ENCODE measurements at places on chromosomes 12 and 14. TPM values are rescaled to one million over a fixed set of nuclear protein-coding genes. Genes with fewer than 3 reads are reported as not detected.
A peak's percentile ranks its signal among the peaks of the same experiment; 100 is the strongest.

GRCh38 chr14:105187116-105187515 is 6.0 kb upstream of the NUDT14 start:
- no peak for DNase-seq

- no peak for DNase-seq
Measured at GRCh38 chr12:57603815-57604453, 690 bp upstream of the DTX3 start.

- no peak for DNase-seq
Measured at GRCh38 chr14:72882047-72882446, 11.9 kb downstream of the DPF3 start.

GRCh38 chr12:129064209-129064855 is 211.1 kb downstream of the GLT1D1 start:
- no peak for DNase-seq

DNA sequence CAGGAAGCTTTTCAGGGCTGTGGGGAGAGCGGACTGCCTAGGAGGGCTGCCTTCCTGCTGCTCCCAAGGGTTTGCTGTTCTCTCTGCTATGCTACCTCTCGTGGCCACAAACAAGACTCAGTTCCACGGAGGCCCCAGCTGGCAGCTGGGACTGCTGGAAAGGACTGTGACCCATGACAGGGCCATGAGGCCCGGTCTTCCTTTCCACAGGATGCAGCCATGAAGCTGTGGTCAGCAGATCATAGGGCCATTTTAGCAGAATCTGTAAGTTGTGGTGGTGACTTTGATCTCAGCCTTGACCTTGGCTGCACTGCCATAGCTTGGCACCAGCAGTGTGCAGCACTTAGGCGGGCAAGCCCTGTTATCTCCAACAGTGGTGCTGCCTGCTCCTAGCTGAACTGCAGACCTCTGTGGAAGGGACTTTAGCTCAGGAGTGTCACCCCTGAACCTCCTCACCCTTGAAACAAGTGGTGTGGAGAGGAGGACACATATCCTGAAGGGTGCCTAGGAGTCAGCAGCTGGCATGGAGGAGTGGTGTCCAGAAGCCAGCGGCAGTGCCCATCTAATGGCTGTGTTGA is 12.3 kb downstream of the KRT80 start:
- DNase-seq, result no peak

DNA sequence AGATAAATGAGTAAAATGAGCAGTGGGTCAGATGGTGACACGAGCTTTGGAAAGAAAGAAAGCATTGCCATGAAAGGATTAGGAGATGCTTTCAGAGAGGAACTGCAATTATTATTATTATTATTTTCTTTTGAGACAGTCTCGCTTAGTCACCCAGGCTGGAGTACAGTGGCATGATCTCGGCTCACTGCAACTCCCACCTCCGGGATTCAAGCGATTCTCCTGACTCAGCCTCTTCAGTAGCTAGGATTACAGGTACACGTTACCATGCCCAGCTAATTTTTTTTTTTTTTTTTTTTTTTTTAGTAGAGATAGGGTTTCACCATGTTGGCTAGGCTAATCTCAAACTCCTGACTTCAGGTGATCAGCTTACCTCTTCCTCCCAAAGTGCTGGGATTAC is 77.4 kb downstream of the ST8SIA1 start:
- DNase-seq, result no peak

DNA sequence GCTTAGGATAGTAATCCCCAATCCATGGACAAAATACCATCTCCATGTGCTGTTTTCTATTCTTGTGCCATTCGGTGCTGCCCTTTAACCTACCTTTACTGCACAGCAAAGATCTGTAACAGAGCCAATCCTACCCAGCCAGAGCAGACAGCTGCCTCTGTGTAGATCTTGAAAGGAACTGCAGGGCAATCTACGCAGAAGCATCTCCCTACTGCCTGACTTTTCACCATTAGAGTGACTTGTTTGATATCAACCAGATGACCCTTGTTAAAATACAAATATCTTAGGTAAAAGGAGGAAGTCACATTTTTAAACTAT is 33.9 kb upstream of the PPM1A start:
- no peak for DNase-seq

DNA sequence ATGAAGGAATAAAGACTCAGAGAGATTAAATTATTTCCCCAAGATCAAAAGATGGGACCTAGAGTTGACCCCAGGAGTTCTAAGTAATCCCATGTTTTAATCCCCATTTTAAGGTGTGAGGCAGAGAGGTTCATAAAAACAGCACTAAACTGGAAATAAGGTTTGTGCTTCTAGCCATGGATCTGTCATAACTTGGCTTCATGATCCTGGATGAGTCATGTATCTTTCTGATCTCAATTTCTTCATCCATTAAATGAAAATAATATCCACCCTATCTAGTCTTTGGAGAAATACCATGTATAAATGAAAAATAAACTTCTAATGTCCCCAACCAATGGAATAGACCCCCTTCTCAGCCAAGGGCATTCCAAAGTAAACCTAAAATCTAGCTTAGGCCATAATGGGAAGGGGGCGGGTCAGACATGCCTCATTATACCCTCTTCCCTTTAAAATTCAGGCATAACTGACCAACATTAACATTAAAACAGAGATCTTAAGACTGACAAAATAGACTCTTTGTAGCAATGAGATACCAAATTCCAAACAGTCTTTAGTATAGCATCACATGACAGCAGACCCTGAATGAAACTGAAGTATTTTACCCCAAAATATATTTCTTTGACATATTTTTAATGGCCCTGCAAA is 47.8 kb downstream of the SLC41A2 start:
- no peak for DNase-seq

- DNase-seq, result peak; percentile 52
Measured at GRCh38 chr12:53219292-53219955, 12.4 kb upstream of the ITGB7 start.

DNA sequence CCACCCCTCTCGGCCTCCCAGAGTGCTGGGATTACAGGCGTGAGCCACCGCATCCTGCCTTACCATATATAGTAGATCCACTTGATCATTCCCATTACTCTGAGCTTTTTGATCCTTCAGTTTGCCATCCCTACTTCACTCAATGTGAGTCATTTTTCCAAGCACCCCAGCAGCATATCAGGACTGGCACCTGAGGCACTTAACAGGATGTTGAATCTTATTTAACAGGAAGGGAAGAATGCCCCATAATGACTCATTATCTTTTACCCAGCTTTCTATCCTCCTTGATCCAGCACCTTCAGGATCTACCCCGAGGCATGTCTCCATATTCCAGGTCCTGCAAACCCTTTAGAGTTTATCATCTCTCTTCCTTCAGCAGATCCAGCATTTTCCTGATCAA is 84.9 kb upstream of the CMKLR1 start:
- no peak for DNase-seq

- no peak for DNase-seq
Measured at GRCh38 chr14:29821661-29822429, 105.8 kb downstream of the PRKD1 start.

GRCh38 chr14:35909665-35910064 is 83.5 kb downstream of the BRMS1L start:
- DNase-seq, result no peak

DNA sequence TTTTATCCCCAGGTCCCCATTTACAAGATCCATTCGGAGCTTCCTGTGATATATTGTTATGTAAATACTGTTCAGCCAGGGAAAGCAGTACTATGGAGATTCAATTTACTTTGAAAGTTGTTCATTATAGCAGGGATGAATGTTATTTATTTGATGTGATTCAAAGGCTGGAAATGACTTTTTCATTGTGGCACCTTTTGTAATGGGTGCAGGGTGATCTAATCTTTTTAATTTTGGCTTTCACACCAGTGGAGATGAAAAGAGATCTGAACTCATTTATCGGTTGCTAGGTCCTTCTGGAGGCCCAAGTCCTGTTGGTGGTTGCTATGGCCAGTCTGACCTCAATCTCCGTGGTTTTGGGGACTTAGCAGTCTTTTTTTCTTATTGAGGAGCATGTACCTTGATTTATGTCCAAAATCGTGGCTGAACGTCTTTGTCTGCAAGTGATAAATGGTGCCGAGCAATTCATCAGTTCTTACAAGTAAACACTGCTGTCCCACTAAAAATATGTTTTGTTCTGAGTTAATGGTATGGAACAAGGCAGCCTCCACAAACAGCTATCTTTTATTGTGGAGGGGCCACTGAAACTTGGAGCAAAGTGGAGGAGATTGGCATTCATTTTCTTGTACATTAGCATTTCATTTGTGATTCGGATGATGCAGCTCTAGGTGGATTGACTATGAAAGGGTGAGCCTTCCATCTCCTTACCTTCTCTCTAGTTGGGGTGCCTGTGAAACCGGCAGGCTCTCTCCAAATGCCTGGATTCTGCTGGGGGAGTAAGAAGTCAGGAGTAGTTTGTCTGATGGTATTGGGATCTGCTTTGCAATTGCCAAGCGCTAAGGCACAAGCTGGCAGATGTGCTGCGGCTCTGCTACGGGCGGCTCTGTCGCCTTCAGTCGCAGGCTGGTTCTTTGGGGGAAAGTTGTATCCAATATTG is 2.0 kb downstream of the RMST start:
- no peak for DNase-seq

- no peak for DNase-seq
Measured at GRCh38 chr14:75339059-75339458, 60.4 kb downstream of the FOS start.

DNA sequence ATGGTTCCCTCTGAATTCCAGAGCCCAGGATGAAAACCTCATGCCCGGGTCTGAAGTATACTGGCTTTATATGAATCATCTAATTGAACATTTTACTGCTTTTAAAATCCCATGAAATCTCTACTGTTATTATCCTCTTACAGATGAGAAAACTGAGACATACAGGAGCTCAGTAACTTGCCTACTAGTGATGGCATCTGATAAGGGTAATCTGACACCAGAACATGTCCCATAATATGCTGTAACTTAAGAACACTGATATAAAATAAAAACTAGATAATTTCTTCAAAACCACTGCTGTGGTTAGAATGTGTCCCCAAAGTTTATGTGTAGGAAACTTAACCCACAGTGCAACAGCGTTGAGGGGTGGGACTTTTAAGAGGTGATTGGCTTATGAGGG is 219.6 kb upstream of the TMTC1 start:
- no peak for DNase-seq

DNA sequence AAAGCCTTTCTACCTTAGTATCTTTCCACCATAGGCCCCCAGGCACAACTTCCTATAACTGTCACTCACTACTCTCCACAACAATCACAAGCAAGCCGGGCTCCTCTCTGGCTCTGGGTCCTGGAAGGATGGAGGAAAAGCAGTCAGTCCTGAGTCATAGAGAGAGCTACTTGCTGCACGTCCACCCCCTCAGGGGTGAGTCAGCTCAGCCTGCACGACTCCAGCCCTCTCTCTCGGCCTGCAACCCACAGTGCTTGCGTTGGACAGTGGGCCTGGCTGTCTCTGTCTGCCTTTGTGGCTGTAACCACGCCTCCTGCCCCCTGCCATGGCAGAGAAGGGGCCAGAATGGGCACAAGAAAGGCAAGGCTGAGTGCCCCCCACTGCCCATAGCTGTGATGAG is 154.1 kb upstream of the FKBP4 start:
- DNase-seq, result no peak

GRCh38 chr12:49092086-49092815 is 2.4 kb downstream of the DHH start:
- DNase-seq, result peak; percentile 29

DNA sequence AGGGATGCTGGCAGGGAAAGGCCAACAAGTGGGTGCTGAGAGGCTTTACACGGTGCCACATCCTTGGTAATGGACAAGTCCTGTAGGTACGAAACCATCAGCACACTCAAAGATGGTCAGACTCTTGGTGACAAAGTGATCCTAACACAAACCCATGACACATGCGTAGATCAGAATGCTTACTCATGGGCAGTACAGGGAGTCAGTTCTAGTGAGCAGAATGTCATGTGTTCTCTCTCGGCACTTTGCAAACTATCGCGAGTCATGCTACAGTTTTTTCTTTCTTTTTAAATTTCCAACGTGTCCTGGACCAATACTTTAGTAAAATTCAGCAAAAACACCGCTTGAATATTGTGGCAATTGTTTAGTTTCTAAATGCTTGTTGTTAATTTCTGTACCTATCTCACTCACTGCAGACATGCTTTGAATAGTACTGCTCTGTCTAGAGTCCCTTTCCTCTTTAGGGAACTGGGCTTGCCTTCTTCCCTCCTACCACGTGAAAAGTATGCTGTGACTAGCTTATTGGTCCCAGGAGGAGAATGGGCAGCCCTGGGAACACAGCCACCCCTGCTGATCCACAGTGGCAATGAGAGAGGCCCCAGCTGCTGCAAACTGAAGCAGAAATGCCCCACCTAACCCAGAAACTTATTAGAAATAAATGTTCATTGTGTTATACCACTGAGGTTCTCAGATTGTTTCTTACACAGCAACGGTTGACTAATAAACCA is 62.4 kb downstream of the UBR7 start:
- no peak for DNase-seq

DNA sequence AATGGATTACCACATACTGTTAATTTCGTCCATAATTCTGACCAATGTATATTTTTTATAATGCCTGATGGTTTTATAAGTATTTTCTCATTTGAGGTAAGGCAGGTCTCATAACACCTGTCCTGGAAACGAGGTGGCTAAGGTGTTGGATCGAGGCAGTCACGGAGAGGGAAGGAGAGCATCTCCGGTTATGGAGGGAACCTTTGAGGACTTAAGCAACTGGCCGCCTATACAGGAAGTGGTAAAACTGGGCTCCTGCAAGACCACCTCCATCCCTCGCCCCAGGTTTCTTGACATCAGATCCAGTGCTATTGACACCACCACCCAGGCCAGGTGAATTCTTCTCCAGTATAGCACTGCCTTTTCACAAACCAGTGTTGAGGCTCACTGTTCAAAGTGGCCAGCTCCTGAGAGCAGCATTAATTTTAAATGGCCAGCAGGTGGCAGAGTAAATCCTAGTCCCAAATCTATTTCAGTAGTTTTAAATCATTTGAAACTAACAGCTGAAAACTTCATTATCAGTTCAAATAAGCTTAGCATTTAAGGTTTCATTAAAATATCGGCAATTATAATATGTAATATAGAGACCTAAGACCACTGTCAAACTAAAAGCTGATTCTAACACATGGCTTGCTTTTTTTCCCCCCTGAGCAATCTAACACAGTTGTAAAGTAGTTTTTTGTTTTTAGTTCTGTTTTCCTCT is 100.8 kb downstream of the PPM1A start:
- DNase-seq, result no peak

PRPF39 gene
- total RNA-seq, result 47.6 TPM

ENDOU gene
- not detected for total RNA-seq

KERA gene
- not detected for total RNA-seq

RAPGEF3 gene
- total RNA-seq, result 1.8 TPM
